ENCODE measurements at places on chromosomes 4 and X.

GRCh38 chrX:69063486-69063885 lies 101.8 kb downstream of the PJA1 start:
- no peak for DNase-seq

DNA sequence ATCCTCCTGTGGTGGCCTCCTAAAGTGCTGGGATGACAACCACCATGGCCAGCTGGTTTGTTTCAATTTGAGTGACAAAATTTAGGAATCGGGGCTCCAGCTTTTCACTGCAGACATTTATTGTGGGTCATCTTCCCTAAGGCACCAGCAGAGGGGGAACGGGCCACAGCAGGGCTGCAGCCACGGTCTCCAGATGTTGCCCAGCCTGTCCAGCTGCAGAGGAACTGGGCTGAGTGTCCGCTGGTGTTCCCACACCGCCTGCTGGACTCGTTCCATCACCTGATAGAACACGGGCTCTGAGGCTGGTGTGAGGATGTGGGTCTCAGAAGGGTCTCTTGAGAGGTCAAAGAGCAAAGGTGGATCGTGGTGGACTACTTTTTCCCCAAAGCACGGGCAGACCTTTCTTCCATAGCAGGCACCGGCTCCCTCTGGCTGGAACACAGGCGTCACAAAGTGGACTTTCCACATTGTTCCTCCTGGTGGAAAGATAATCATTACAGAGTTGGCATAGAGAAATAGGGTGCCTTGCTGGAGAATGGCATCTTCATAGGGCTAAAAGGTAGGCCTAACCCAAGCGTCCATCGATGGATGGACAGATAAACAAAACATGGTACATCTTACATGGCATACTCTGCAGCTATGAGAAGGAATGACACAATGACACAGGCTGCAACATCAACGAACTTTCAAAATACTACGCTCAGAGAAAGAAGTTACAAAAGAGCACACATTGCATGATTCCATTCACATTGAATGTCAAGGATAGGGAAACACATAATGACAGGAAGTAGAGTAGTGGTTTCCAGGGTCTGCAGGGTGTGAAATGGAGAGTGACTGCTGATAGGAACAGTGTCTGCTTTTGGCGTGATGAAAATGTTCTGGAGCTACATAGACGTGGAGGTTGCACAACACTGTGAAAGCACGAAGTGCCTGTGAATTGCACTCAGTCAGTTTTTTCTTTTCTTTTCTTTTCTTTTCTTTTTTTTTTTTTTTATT lies 5.9 kb upstream of the ARSD start:
- DNase-seq: no peak

GRCh38 chr4:2045518-2045951 lies 13.6 kb upstream of the NAT8L start:
- no peak for DNase-seq

DNA sequence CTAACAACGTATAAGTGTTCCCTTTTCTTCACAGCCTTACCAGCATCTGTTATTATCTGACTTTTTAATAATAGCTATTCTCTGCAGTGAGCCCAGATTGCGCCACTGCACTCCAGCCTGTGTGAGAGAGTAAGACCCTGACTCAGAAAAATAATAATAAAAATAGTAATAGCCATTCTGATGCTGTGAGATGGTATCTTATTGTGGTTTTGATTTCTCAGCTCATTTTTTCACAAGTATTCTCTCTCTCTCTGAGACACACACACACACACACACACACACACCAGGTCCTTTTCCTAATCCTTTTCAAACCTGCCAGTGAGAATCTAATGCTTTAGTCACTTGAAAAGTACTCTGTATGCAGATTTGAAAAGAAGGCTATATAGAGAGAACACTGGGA lies 89.8 kb downstream of the CHIC2 start:
- DNase-seq: no peak

DNA sequence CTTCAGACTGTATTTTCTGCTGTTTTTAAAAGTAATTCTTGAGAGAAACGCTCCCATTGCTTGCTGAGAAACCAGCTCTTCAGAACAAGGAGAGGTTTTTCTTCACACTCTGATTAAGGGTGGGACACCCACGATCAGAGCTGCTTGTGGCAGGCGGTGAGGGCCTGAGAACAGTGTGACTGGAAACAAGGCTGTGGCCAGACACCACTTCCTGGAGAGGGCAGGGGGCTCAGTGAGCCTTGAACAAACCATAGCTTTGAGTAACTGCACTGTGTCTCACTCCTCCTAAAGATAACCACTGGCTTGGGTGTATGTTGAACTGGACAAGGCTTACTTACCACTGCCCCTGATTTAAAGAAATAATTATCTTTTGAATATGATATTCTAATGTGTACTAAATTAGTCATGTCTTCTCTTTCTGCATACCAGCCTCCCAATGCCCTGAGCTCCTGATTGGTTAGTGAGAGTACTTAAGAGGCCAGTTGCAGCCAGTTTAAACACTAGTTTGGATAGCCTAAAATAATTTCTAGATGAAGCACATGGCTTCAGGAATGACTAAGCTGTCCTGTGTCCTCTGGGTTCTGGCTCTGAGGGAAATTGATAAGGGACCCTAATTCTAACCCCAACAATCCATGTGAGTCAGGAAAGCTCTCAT lies 3.7 kb upstream of the GPR82 start:
- DNase-seq: no peak

DNA sequence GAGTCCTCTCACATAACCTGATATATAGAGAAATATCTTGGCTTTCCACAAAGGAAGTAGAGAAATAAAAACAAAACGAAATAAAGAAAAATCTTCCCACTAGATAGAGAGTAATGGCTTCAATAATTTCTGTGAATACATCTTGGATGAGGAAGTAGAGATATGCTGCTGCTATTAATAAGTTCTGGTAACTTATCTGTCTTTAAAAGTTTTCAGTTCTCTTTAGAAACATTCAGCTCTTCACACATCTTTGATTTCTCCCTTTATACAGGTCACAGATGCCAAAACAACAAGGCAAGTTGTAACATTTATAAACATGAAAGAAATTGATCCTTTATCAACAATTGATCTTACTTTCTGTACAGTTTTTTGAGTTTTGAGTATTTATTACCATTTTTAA lies 615.8 kb downstream of the TRAM1L1 start:
- DNase-seq: no peak

- no peak for DNase-seq
These were observed 12.7 kb downstream of the FAM13A start for GRCh38 chr4:89044147-89044900.

GRCh38 chr4:168138143-168138542 lies 45.8 kb downstream of the ANXA10 start:
- peak; percentile 81 for DNase-seq

- DNase-seq: no peak
These were observed 26.7 kb upstream of the ELF4 start for GRCh38 chrX:130136961-130137360.

- DNase-seq: no peak
These were observed 608.8 kb downstream of the PCDH7 start for GRCh38 chr4:31328932-31329331.

GRCh38 chrX:729583-730409 lies 99.2 kb downstream of the SHOX start:
- DNase-seq: no peak

GRCh38 chrX:29461039-29461438 lies 754.3 kb upstream of the MAGEB2 start:
- DNase-seq: no peak

DNA sequence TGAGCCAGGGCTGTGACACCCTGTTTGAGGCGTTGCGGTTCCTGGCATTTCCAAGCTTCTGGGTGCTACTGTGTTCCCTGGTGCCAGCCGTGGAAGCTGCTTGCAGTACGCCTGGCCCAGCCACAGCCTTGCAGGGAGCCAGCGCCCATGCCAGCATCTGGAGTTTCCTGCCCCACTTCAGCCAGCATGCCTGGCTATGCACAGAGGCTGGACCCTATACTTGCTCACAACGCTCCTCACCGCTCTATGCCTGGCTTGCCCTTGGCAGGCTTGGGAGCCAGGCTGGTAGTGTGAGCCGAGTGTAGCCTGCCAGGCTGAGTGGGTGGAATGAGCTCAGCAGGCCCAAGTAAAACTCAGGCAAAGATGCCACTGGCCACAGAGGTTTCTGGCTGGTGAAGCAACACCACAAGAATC lies 22.4 kb downstream of the PRRG1 start:
- no peak for DNase-seq

DNA sequence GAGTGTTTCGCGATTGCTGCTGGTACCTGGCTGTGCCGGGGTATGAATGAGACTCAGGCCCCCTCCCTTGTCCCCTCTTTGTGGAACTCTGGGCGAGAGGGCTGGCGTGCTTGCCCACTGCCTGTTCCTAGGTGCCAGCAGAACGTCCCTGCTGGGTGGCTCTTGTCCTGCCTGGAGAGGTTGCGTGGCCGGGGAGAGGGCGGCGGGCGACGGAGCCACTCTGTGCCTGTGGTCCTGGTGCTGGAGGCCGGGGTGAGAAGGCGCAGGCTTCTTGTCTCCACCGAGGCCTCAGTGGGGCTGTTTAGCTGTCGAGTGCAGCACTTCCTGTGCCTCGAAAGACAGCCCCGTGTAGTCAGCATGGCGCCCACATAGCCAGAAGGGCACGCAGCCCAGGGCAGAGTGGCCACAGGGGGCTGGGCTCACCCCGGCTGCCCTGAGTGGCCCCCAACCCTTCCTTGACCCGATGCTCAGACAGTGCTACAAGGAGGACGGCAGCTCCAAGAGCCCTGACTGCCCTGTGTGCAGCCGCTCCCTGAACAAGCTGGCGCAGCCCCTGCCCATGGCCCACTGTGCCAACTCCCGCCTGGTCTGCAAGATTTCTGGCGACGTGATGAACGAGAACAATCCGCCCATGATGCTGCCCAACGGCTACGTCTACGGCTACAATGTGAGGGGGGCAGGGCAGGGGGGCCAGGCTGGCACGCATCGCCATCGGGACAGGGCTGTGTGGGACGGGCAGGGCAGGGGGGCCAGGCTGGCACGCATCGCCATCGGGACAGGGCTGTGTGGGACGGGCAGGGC lies 8.9 kb upstream of the UVSSA start:
- DNase-seq: no peak

GRCh38 chr4:113113151-113113550 lies 63.7 kb downstream of the ANK2 start:
- no peak for DNase-seq

DNA sequence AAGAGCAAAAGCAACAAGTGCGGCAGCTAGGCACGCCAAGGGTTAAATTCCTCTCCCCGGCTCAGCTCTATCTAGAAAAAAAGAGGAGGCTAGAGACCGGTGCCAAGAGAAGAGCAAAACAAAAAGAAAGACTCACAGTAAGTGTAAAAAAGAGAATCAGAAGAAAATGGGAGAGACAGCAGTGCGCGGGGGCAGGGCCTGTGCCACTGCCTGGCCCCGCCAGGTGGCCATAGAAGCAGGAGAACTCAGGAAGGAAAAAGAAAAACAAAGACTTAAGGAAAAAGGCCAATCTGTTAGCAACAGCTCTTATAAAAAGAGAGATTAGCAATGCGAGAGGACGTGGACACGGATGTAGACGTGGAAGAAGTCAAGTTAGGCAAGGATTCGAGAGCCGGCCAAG lies 3.2 kb downstream of the ACOX3 start:
- no peak for DNase-seq

DNA sequence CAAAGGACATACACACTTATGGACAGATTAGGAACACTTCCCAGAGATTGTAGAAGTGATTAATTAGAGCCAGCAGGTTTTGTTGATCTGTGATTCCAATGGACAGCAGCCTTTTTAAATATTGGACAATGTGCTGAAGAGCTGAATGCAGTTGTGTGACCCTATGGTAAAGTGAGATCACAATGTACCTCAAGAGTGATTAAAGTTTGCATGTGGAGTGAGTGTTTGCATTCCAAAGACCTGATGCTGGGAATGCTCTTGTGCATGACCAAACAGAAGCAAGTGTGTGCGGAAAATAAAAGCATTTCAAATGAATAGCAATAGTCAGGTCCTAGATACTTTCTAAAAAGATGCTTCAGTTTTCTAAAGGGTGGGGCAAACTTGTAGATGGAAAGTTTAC lies 154.1 kb downstream of the BANK1 start:
- DNase-seq: no peak

DNA sequence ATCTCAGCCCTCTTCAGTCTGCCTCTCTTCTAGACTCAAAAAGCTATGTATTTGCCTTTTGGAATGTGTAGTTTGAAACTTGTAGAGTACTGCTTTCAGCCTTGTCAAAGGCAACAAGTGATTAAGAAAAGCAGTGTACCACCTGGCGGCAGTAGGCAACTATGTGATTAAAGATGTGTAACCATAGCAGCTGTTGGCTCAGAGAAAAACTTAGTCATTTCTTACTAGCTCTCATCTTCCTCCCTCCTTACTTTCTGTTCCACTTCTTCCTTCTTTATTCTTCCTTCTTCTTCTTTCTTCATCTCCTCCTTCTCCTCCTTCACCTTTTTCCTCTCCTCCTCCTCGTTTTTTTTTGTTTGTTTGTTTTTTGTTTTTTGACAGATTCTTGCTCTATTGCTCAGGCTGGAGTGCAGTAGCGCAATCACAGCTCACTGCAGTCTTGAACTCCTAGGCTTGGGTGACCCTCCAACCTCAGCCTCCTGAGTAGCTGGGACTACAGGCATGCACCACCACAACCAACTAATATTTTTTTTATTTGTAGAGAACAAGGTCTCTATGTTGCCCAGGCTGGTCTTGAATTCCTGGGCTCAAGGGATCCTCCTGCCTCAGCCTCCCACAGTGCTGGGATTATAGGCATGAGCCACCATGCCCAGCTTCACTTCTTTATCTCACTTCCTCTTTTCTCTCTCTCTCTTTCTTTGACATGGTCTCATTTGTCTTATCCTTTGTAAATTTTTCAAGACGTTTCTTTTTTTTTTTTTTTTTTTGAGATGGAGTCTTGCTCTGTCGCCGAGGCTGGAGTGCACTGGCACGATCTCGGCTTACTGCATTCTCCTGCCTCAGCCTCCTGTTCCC lies 32.6 kb downstream of the ABHD18 start:
- no peak for DNase-seq

DNA sequence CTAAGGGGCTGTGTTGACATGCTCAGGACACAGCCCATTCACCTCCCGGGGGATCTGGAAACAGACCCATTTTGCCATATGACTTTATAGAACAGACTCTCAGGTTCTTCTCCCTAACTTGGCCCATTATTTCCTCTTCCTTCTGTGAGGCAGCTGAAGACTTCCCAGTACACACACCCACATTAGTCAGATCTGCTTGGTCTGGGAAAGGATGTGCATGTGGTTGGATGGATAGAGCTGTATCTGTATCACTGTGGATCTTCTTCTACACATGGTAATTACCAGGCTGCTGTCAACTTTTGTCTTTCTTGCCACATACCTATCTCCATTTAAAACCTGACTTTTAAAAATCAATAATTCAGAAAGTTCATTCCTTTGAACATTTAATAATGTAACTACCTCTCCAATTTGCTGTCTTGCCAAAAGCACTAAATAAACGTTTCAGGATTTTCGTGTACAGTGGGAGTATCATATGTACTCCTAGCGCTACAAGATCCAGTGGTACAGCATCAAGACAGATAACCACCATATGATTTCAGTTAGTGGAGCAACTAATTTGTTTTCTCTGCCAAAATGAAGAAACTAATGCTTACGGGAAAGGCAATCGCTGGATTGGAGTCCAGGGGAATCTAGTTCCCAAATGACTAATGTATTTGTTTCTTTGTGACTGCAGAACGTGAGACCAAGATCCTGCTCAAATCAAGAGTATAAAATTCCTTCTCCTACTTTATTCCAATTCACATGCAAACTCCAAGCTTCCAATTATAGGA lies 134.1 kb upstream of the MAP3K15 start:
- peak; percentile 65 for DNase-seq
